Left ventricle myocardium superior (tissue), 1 donor: ENCODE measurements at places on chromosomes 7 and 10.

- DNase-seq, result no peak
These were observed 113.4 kb upstream of the SVIL start for GRCh38 chr10:29748109-29748650.

- no peak for DNase-seq
These were observed 51.9 kb downstream of the GNA12 start for GRCh38 chr7:2792235-2792634.

DNA sequence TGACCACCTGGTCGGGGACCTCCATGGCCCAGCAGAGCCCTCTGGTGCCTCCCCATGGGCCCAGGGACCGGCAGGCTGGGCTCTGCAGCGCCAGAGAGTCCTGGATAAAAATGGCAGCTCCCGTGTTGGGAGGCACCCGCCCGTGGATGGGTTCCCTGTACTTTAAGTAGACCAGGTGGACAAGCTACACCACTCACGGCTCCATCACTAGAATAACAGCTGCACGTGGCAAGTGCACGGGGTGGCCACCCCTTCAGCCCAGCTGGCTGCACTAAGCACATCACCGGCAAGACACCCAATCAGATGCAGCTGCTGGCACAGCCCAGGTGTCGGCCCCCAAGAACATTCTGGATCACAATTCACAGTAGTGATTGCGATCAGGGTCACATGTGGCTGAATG lies 69.8 kb downstream of the DIP2C start:
- no peak for DNase-seq

DNA sequence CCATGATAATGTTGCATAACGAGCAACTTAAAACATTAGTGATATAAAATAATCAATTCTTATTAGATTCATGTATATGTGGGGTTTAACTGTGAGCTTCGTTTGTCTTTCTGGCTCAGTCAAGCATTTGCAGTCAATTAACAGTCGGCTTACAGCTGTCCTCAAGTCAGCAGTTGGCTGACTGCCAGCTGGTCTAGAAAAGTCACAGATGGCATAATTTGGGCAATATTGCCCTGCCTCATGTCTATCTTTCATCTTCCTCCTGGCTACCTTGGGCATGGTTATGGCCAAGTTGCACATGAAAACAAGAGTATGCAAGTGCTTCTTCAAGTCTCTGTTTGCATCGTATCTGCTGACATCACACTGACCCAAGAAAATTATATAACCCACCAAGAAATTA lies 186.1 kb upstream of the ZWINT start:
- DNase-seq, result no peak

DNA sequence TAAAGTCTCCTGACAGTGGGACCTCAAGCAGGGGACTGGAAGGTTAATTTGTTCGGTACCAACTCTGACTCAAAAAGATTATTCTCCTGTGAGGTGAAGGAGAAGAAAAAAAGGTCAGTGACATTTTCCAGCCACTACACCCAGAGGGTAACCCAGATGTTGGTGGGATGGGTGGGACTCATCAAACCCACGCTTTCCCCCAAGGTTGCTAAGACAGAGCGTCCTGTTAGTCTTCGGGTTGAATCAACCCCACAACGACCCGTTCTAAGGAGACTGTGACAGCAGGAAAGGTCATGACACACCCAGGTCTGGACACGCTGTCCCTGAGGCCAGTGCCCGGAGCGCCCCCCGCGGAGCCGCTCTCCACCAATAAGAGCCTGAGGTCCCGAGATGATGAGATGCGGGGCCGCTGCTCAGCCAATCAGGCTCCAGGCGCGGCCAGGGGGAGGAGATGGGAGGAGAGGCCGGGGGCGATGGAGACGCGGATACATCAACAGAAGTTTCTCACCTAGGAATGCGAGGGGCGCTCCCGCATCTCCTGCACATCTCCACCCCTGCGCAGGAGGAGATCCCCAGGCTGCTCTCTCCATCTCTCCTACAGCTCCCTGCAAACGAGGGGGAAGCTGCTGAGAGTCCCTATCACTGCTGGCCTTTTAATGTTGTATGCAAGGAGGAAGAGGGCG lies at the start of gene WNT16:
Gene WNT16, plus strand, starts transcription at position 493 of the 683 bp plus-strand sequence. CDS start 293 bp downstream, outside the sequence.
- peak; percentile 39 for DNase-seq

GRCh38 chr10:124075231-124075955 lies 18.0 kb downstream of the CHST15 start:
- no peak for DNase-seq

GRCh38 chr7:33395340-33395739 lies 266.0 kb downstream of the BBS9 start:
- no peak for DNase-seq

DNA sequence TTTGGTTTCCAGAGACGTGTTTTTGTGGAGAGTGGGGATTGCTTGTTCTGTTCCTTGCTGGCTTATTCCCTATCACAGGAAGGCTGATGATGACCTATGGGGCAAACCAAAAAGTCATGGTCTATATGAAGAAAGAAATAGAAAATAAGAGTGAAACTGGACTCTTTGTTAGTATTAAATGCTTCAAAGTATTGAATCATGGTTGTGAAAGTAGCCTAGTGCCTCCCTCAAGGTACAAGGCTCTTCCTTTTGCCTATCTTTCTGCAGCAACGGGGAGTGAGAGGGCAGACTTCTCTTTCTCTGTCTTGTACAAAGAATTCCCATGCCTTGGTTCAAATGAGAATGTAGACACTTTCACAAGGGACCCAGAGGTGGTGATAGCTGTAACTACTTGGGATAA lies 9.0 kb downstream of the MEST start:
- no peak for DNase-seq

GRCh38 chr10:116553378-116553980 lies 7.7 kb downstream of the PNLIP start:
- no peak for DNase-seq

- no peak for DNase-seq
These were observed 61.6 kb downstream of the CYTH3 start for GRCh38 chr7:6210621-6211372.

GRCh38 chr10:50422259-50422658 lies 170.9 kb upstream of the ASAH2 start:
- no peak for DNase-seq

DNA sequence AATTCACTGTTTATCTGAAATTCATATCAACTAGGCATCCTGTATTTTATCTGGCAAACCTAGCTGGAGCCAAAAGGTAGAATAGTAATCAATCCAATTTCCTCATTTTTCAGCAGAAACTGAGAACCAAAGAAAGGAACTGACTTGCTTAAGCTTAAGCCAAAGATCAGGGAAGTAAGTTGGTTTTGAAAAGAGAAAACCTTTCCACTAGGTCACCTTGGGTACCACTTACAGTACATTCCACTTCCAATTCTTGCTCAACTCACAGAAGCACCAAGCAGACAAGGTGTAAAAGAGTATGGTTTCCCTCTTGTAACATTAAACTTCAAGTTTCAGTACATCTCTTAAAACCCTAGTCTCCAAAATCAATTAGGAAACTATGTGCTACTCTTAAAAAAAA lies 79.6 kb downstream of the ZFAND4 start:
- no peak for DNase-seq

GRCh38 chr7:142646386-142647140 lies 102.7 kb upstream of the PRSS1 start:
- no peak for DNase-seq

GRCh38 chr7:124257638-124258308 lies 224.9 kb upstream of the TMEM229A start:
- no peak for DNase-seq

GRCh38 chr10:72006026-72006425 lies 41.8 kb downstream of the CHST3 start:
- DNase-seq, result no peak

DNA sequence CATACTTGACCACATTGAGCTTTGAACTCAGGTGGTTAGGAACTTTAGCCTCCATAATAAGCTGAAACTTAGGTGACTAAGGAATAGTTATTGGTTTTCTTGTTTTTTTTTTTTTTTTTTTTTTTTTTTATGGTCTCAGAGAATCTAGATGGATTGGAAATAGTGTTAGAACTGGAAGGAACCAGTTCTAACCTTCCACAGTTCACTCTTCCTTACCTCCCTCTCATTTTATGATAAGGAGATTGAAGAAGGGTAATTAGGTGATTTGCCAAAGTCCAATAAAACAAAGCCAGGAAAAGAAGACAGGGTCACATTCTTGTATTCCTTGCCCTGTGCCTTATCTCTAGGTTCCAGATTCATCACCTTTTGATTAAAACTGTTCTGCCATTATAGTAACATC lies 71.7 kb upstream of the STRIP2 start:
- DNase-seq, result no peak

- no peak for DNase-seq
These were observed 134.5 kb downstream of the PPP1R3A start for GRCh38 chr7:113784316-113784715.

DNA sequence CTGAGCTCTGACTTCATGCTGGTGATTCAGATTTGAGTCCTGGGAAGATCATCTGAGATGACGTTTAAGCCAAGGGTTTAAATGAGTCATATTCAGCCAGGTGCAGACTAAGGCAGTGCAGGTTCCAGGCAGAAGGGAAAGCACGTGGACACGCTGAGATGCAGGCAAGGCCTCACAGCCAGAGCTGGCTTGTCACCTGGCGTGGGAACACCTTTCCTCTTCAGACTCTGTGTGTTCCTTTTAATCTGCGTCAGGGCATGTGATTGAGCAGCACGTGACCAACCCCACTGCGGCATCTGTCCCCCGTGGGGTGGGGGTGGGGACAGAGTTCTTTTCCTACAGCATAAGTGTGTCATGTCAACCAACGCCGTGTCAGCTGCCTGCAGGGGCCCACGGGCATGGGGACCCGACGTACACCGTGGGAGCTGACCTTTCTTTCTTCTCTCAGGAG lies 10.7 kb upstream of the IDI2 start:
- no peak for DNase-seq

DNA sequence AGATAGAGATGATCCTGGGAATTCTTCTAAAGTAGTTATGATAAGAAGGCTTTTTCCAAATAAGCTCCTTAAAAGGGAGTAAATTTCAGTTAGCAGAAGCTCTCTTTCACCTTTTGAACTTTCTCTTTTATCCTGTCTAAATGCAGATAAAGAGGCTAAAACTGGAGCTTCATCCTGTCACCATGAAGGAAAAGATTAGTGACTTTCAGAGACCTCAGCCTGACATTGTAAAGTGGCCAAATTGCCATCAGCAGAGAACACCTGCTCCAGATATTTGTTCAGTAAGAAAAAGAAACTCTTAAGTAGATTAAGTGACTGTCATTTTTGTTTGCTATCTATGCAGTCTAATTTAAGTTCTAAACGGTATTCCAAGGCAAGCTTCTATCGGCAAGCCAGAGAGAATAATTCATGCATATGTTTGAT lies 18.3 kb downstream of the VWDE start:
- DNase-seq, result no peak

DNA sequence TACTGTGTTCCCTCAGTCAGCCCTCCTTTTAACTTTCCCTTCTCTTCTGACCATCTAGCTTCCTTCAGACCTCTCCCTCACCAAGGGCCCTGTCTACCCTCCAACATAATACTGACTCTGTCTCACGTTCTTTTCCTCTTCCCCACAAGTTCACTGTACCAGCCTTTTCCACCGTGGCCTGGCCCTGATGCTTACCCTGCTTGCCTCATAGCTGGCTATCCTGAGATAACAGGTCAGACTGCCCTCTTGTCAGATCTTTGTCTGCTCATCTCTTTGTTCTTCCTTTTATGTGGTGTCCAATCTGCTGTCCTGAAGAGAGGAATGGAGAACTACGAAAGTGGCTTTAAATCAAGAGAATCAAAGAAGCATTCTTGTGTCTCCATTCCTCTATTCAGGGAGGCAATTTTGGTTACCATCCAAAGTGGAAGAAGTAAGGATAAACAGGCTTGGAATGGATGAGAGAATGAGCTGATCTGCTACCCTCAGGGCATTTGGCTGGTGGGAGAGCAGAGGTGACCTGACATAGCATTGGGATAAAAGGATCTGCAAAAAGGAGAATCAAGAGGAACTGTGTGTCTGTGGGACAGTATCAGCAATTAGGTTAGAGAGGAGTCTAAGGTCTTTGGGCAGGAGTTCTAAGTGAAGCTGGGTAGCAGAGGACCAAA lies 8.1 kb downstream of the BTAF1 start:
- no peak for DNase-seq
